ENCODE measurements at places on chromosomes 11 and 22. TPM values are rescaled to one million over a fixed set of nuclear protein-coding genes. Genes with fewer than 3 reads are reported as not detected.

- no peak for DNase-seq
Measured at GRCh38 chr11:134691985-134692384, 279.9 kb upstream of the B3GAT1 start.

DNA sequence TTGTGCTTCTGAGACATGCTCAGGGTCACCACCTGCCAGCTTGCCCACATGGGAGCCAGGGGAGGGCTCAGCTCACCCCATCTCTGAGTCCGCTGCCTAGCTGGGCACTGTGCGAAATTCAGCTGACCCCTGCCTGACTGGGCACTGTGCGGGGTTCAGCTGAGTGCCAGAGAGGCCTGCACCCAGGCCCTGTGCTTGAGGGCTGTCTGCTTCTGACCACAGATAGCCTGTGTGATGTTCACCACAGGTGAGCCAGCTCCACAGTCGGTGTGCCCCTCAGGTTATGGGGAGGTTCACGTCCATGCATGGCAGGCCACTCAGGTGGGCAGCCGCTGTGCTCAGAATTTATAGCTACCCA lies 84.5 kb upstream of the SUSD2 start:
- no peak for DNase-seq

HBG2 gene
- 7,585 TPM for polyA plus RNA-seq

DNA sequence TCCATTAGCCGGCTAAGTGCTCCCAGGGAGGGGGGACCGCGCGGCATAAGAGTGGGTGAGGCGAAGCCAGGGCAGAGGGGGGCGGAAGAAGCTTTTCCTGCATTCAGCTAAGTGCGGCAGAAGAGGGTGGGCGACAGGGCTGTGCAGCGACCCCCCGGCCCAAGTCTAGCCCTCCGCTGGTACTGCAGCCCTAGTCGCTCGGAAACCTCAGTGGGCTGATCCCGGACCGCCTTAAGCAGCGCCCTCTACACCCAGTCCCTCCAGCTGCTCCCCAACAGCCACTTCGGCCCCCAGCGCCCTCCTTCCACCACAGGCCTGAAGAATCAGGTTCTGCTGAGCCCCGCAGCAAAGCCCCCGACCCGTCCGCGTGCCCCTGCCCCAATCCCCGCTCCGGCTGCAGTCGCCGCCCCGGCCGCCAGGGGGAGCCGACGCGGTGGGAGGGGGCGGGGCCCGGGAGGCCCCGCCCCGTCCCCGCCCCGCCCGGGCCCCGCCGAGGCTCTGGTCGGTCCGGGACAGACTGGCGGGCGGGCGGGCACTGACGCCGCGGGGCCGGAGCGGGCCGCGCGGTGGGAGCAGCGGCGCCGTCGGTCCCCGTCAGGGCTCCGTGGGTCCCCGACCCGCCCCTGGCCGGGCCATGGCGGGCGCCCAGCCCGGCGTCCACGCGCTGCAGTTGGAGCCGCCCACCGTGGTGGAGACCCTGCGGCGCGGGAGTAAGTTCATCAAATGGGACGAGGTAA lies at the start of gene PLCB3:
Gene PLCB3, plus strand, starts transcription at position 515 of the 737 bp plus-strand sequence. Its CDS starts 120 bp downstream, at position 635.
- no peak for DNase-seq

- no peak for DNase-seq
Measured at GRCh38 chr22:41939981-41940831, 6.7 kb downstream of the CENPM start.

GRCh38 chr22:36027935-36028645 lies 534 bp downstream of the RBFOX2 start:
- no peak for DNase-seq

GRCh38 chr22:17232406-17232805 lies 13.2 kb upstream of the ADA2 start:
- DNase-seq, result no peak

GRCh38 chr11:69618237-69618636 lies 22.7 kb upstream of the CCND1 start:
- DNase-seq, result no peak

GRCh38 chr11:84552791-84553190 lies 1074.4 kb downstream of the DLG2 start:
- DNase-seq, result no peak

OR8B12 gene
- polyA plus RNA-seq, result not detected

- DNase-seq, result no peak
Measured at GRCh38 chr22:20945578-20945934, 21.5 kb upstream of the AIFM3 start.

DNA sequence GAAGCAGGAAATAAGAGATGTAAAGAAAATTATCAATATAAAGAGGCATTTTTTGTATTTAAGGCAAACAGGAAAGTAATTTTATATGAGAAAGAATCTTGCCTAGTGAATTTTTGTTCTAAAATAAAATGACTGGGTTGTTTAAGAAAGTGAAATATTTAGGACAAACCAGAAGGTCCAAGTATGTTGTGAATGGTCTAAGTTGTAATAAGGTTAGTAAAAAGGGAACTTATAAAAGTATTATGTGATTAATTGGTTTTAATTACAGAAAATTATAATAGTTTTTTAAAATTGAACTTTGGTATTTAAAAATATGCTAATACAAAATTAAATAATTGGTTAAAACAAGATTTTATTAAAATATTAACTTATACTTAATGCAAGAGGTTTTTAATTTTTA lies 26.6 kb upstream of the EI24 start:
- no peak for DNase-seq

- no peak for DNase-seq
Measured at GRCh38 chr11:134742224-134742612, 330.2 kb upstream of the B3GAT1 start.

GRCh38 chr22:47172771-47173534 lies 410.5 kb downstream of the TBC1D22A start:
- DNase-seq, result no peak

GRCh38 chr22:46432164-46433068 lies 96.9 kb downstream of the TRMU start:
- DNase-seq, result no peak

DNA sequence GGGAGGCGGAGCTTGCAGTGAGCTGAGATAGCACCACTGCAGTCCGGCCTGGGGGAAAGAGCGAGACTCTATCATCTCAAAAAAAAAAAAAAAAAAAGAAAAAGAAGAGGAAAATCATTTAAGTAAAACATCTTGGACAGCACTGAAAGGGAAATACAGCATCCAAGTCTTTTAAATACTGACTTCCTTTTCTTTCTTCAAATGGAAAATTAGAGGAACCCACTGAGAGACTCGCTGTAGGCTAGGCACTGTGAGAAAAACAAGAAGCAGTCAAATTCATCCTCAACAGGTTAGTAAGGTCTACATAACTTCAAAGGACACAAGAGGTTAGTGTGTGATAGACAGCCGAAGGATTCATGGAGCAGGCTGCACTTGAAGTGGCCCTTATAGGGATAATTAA lies 243.7 kb downstream of the BLID start:
- no peak for DNase-seq

VWCE gene
- polyA plus RNA-seq, result 5.3 TPM

DNA sequence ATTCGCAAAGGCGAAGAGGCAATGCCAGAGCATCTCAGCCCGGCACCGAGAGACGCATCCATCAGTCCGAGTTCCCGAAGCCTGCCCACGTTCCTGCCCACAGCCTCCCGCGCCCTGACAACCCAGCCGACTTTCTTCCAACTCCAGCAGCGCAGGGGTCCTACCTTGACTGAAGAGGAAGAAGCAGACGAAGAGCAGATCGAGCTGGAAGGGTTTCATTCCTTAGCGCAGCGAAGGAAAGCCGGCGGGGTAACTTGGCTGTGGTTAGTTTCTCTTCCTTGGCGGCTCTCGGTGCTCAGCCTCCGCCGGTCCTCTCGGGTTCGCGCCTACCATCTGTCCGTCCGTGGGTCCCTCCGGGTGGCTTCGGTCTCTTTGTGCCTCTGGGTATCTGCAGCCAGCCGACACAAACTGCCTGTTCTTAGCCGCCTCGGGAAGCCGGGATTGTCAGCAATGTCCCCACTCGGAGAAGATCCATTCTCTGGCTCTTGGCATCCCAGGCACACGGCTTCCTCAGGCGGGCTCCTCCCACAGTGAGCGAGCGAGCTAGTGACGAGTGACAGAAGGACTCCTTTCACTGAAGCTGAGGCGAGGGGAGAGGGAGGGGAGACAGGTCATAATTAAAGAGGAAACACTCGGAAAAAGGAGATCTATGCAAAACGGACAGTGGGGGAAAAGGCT lies at the start of gene KIRREL3:
Gene KIRREL3, minus strand, starts transcription at position 480 of the 678 bp plus-strand sequence.
- no peak for DNase-seq

- no peak for DNase-seq
Measured at GRCh38 chr11:117823294-117823945, 1.1 kb downstream of the FXYD2 start.

- no peak for DNase-seq
Measured at GRCh38 chr11:124934862-124935547, 842 bp downstream of the HEPACAM start.

GRCh38 chr11:20059587-20060021 lies 100.7 kb downstream of the DBX1 start:
- no peak for DNase-seq

DNA sequence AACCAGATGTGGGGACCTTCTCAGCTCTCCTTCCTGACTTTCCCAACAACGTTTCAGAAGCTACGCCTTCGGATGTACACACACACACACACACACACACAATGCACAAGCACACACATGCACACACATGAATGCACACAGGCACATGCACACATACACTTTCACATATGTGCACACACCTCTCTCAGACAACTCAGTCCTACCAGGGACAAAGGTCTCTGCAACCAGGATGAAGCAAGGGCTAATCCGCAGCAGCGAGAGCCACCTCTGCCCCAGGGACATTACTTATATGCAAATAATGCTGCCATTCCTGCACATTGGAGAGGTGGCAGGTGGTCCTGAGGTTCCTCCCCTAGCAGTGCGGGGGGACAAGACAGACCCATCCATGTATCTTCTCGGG lies 27.4 kb upstream of the LINC01488 start:
- DNase-seq, result no peak

BEST1 gene
- polyA plus RNA-seq, result 3.6 TPM

DNA sequence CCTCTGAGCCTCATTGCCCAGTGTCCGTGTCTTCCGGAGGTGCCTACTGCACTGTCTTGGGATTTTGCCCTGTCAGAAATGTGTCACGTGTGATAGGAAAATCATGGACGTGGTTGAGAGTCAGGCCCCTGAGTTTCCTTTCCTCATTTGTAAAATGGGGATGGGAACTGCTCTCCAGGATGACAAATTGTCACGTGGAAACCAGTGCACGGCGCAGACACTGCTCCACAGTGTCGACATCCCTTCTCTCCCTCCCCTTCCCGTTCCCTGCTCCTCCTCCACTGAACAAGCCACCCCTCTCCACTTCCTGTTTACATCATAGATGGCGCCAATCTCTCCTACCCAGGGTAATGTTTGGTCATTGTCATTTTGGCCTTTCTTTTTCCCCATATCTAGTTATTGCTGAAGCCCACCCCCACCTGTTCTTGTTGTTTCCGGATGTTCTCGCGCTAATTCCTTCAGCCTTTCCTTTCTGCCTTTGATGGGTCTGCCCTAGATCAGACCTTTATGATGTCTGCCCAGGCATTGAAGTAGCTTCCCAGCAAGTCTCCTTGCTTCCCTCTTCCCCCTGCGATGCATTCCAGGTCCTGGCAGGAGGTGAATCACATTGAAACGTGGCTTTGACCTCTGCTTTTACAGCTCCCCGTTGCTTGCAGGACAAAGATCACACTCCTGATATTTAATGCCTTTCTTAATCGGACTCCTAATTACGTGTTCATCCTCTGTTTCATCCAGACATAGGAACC lies 91.8 kb downstream of the TBC1D22A start:
- peak; percentile 21 for DNase-seq

GRCh38 chr22:50531546-50531961 lies 1.7 kb upstream of the TYMP start:
- DNase-seq, result no peak

RBMXL2 gene
- not detected for polyA plus RNA-seq

KCNJ1 gene
- 0.15 TPM for polyA plus RNA-seq

DNA sequence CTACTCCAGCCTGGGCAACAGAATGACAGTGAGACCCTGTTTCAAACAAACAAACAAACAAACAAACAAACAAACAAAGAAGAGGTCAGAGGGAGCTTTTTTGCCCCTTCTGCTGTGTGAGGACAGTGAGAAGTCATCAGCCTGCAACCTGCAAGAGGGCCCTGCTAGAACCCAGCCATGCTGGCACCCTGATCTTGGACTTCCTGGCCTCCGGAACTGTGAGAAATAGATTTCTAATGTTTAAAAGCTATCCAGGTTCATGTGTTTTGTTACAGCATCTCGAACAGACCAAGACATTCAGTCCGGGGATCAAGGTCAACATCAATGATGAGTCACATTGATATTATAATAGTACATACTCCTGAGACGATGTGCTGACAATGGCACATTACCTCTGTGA lies 41.4 kb upstream of the GRAMD1B start:
- DNase-seq, result no peak

GAB4 gene
- polyA plus RNA-seq, result not detected

DCDC1 gene
- polyA plus RNA-seq, result 0.13 TPM

GRCh38 chr11:65251476-65251875 lies 10.3 kb upstream of the POLA2 start:
- DNase-seq, result no peak

GRCh38 chr11:72716290-72716689 lies 35.9 kb downstream of the ARAP1 start:
- DNase-seq, result peak; percentile 80

ZBED5 gene
- polyA plus RNA-seq, result 79.9 TPM

BACE1 gene
- 39.2 TPM for polyA plus RNA-seq

GRCh38 chr11:77473801-77474683 lies at the start of gene PAK1:
PAK1 (minus strand) TSS chr11:77474094; CDS start chr11:77392520, 81,574 bp downstream.
- DNase-seq, result peak; percentile 85

DNA sequence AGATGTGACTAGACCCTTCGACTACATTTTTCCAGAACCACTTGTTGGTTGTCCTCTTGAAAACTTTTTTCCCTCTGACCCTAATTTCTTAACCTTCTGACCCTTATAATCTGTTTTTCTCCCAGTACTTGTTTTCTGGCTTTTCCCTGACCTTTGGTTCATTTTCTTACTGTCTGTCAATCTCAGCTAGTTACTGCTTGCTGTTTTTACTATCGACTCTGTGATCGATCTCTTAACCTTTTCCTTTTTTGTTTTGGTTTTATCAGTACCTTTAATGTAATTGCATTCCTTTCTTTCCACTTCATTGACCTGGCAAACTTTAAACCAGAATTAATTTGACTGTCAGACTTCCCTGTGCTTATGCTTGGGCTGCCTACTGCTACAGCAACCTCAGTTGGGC lies 92.8 kb downstream of the DDX10 start:
- no peak for DNase-seq

KRTAP5-7 gene
- not detected for polyA plus RNA-seq

DNA sequence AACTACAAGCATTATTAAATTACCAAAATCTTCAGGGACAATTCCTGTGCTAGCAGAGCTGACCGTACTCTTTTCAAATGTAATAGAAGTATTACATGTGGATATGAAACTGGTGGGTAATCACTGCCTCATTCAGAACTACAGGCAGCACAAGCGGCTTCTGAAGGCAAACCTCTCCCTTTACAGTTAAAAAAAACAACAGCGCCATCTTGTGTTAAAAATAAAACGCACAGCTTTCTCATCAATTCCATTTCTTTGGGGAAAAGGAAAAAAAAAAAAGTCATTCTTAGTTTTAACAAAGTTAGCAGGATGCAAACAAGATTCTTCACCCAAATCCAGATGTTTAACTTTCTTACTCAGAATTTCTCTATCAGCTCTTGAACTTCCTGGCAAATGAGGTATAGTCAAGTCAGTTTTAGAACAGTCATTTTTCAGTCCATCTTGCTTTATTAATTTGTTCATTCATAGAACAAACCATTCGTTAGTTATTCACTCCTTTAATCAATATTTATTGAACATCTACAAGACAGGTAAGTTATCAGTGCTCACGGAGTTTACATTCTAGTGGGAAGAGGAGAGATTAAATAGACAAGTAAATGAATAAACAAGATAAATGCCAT lies 331.8 kb upstream of the MPPED2 start:
- DNase-seq, result peak; percentile 65
